ENCODE measurements at places on chromosomes 6 and 20.
A peak's percentile ranks its signal among the peaks of the same experiment; 100 is the strongest.

GRCh38 chr20:10795286-10796026, 121.7 kb upstream of the JAG1 start:
- no peak for DNase-seq

DNA sequence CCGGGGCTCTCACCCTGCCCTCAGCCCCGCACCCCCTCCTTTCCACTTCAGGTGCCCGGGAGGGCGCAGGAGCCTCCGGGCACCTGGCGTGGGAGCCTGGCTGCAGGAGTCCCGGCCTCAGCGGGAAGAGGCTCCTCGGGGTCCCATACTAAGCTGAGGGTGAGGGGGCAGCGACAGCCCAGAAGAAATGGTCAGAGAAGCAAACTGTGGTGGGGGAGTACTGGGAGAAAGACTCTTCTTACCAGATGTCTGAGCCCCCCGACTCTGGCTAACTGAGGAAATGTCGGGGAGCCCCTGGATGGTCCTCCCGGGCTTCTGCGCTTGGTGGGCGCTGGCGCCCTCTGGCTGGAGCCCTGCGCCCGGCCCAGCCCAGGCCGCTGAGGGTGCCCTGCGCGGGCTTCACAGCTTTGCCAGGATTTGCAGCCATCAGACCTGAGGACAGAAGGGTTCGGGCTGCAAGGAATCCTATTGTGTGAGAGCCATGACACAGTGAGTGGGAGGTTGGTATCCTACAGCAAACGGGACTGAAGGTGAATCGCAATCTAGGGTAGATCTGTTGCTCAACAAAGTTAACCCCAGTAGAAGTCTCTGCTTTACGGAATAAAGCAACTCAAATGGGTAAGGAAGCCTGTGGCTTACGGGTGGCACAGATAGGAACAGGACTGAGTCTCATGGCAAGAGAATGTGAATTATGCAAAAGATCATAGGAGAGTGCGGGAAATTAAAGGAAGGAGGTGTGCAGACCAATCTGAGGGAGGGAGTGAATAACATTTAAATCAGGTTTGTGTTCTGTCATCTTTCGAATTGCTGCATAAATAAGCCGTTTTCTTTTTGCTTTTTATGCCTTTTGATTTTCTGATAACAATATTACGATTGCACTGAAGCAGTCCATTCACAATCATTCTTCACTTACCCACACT, 639 bp upstream of the RCAN2 start:
- DNase-seq = peak; percentile 32

- DNase-seq = no peak
These were observed 18.4 kb downstream of the UBE3D start for GRCh38 chr6:83047065-83047754.

DNA sequence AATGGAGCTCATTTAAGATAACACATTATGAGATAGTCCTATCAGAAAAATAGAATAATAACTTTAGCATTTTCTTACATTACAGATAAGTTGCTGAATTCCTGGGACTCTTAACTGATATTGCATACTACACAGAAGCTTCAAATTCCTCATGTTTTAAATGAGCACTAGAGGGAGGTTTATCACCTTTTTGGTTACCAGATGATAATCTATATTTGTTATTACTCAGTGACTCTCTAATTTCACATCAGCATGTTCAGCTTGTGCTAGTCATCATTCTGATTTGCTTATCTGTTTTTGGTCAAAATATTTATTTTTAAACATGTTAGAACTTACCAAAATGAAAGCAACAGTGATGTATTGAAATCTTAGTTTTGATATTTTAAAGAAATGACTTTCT, 20.5 kb upstream of the GJA10 start:
- no peak for DNase-seq

GRCh38 chr6:158754738-158755137, 64.4 kb downstream of the EZR start:
- DNase-seq = no peak

DNA sequence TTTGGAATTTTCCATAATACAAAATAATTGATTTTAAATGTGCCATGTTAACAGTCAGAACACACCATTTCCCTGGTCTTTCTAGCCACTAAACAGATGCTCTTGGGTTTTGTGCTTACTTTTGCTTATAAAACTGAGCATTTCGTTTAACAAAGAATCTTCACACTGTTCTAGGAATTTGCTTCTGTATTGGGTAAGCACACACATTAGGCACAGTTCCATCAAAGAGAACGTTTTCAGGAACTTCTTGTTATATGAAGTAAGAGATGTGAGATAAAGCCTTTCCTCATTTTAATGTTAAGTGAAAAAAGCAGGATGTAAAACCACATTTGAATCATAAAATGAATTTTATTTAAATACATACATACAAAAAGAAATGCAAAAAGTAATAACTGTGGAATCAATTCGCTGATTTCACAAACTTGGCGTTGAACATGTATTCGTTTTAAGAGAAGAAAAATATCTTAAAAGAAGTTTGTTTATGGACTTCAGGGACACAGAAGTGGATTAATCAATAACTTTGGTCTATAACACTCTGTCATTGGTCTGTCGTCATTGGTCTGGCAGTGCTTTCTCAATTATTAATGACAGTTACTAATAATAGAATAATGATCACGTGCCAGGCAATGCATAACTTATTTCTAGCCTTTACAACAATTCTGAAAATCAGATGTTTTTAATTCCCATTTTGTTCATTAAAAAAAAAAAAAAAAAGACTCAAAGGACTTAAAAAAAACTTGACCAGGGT, 199.9 kb upstream of the PRDM1 start:
- no peak for DNase-seq

DNA sequence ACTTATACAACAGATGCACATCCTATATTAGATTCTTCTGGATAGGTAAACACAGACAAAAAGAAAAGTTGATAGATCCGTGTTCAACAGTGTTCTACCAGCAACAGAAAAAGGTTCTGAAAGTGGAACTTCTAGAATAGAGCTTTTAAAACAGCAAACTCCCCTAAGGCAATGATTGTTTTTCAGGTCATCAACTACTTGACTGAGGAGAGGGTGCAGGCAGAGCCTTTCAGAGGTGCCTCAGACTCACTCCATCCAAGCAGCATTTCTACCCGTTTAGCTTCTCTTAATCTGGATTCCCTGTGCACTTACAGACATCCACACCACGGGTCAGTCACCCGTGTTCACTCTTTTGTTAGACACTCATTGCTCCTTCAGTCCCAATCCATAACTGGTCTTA, 28.9 kb downstream of the FYN start:
- no peak for DNase-seq

DNA sequence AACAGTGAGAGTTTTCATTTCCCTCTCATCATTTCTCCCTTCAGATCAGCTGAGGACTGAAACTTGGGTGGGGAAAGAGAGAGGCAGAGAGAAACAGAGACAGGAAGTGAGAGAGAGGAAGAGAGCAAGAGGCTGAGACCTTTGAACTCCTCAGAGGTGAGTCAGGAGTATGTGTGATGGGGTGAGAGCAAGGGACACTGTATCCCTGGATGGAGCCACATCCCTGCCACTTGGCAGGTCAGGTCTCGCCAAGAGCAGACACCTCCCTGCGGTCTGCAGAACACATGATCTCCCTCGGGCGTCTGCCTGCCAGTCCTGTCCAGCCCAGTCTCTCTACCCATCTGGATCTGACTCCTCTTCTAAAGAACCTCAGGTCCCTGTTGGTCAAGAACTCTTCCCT, 62.7 kb upstream of the SYNDIG1 start:
- DNase-seq = no peak

GRCh38 chr6:53718597-53719460, 53.3 kb upstream of the KLHL31 start:
- DNase-seq = peak; percentile 87

DNA sequence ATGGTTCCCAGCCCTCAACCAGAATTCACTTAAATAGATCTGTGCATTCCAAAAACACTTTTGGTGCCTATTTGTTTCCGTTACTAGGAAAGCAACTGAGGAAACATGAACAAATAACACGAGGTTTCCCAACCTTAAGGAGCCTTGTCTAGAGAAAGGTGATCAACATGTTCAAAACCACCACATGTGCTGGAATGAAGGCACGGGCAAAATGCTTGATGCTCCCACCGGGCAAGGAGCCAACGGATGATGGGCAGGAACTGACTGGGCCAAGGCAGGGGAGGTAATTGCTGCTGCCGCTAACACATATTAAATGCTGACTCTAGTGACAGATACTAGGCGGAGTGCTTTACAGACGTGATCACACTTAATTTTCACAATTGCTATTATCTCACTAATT, 2.5 kb downstream of the MYLK4 start:
- DNase-seq = peak; percentile 56

DNA sequence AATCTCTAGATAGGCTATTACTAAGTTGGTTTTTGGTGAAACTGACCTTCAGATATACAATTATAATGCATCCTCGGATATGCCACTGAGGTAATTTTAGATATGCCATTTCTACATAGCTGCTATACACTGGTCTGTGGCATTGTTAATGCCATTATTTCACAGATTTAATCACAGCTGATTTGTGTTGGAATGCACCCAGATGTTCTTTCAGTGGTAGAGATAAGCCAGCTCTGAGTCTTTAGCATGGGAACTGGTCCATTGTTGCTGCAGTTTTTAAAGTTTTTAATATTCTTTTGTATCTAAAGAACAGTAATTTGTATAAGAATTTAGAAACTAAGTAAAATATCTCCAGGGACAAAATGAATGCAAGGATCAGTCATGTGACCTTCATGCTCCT, 6.8 kb downstream of the TMX4 start:
- DNase-seq = no peak

DNA sequence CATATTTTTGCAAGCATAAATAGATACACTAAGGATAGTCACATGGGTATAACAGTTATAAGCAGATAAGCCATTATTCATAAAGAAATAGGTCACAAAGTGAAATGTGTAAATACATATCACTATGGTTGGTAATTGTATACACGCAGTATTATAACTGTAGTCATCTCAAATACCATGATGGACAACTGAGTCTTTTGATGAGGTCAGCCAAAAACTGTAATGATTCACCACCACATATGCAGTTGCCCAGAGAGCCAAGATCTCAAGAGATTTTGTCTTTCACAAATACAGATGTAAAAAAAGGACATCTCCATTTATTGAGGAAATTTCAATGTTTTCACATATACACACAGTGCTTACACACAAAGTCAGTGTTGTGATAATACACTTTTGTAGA, 28.3 kb downstream of the ZNF292 start:
- no peak for DNase-seq

GRCh38 chr6:15284743-15285142, 38.9 kb downstream of the JARID2 start:
- DNase-seq = peak; percentile 79

GRCh38 chr6:33903579-33903978, 99.8 kb upstream of the MLN start:
- no peak for DNase-seq

DNA sequence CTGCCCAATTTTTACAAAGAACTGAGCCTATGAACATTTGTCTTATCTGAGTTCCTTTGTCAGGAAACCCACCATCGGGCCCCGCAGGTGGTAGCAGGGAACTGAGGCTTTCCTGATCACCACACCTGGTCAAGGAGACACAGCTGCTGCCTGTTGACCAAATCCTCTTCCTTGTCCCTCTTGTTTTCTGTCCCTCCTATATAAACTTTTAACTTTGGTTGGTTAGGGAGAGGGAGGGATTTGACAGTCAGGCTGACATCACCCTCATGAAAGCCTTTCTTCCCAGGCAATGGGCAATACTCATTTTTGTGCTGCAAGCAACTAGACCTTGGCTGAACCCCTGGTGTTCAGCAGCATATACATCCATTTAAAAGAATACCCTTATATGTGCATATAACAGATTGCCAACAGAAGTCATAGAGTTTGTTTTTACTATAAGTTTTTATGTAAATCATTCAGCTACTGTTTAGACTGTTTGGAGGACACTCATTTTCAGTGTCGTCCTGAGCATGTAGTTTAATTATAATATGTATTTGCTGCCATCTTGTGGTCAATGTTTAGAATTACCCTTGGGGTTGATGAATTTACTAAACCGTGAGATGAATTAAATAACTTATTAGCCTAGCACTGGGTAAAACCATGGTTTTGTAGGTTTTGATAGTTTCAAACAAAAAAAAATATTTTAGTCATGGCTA, 17.0 kb downstream of the CRISP1 start:
- DNase-seq = peak; percentile 65

DNA sequence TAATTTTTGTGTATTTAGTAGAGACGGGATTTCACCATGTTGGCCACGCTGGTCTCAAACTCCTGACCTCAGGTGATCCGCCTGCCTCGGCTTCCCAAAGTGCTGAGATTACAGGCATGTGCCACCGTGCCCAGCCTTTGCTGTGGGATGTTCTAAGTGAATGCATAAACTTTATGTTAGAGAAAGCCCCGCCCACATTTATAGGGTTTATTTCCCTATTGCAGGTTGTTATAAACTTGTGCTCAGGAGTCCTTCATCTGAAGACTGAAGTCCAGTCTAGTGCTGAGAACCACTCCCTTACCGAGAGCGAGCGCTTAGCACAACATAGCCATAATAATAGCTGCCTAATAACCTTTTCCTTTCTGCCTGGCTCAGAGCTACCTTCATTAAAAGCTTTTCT, 75.4 kb upstream of the ZNF217 start:
- DNase-seq = no peak

DNA sequence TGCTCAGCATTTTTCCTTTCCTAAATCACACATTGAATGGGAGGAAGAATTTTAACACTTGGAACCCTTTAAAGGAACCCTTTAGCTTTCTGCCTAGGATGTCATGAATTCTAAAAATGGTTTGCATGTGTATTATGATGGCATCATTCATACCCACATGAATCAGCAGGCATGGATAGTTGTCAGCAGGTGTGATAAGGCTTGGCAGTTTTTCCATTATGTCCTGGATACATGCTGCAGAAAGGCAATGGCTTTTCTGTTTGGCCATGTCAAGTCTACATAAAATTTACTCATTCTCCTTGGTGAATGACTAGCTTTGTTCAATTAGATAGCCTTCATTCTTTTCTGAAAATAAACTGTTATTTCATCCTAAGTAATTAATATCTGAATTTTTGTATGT, 353.7 kb downstream of the GRIK2 start:
- no peak for DNase-seq

GRCh38 chr20:15487682-15488081, 1085.6 kb downstream of the KIF16B start:
- DNase-seq = no peak
